Activated T-cell treated with anti-CD3 and anti-CD28 coated beads, Interleukin-2, amount 50 U/mL, for 72 hours (primary cell): ENCODE measurements at places on chromosomes 1 and 21. TPM values are rescaled to one million over a fixed set of nuclear protein-coding genes. Genes with fewer than 3 reads are reported as not detected.

The MX1 gene
- 65.2 TPM for total RNA-seq

The UBL4B gene
- total RNA-seq: not detected

DNA sequence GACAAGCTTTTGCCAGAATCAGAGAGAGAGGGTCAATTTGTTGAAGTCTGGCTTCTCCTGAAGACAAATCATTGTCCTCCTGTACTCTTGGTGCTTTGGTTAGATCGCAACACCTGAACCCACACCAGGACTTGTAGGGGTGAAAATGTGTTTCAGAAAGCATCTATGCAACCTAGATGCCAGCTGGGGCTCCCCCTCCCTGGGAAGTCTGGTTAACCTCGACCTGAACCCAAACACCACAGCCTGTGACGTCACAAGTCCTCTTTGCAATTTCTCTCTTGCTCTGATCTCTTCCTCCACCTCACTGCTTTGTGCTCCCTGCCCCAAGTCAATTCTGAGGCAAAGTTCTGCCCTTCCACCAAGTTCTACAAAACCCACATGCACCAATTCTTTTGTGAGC, 42.8 kb upstream of the USP24 start:
- H3K4me3 ChIP-seq: peak overlapping the region; percentile 27
- no peaks in the 10 kb centered on the region for H3K36me3 ChIP-seq
- peak; percentile 55 for DNase-seq
- H3K27ac ChIP-seq: no peak overlapping the region

DNA sequence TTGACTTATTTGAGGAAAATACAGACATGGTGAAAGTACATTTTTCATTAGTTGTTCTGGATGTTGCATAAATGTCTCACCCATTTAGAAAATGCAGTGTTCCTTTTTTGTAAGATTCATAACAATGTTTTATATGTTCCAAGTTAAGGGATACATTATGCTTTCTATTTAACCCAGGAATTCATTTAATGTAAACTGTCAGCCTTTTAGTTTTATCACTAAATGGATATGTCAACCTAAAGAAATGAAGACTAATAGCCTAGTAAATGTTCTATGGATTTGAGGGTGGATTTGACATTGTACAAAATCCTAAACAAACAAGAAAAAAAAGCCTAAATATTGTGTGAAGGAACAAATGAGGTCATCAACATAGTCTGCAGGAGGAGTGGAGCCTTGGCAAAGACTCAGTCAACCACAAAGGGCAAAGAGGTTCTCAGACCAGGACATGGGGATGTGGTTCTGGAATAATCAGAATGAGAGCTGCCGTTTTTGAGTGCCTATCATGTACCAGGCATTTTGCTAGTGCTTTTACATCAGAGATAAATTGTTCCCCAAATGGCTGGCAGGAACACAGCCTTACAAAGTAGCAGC, 8.8 kb upstream of the INSL5 start:
- DNase-seq: no peak
- H3K36me3 ChIP-seq: no peaks in the 10 kb centered on the region
- H3K4me3 ChIP-seq: no peak overlapping the region

The HSD3B1 gene
- not detected for total RNA-seq
